ENCODE measurements at places on chromosomes 2 and 18. TPM values are rescaled to one million over a fixed set of nuclear protein-coding genes. Genes with fewer than 3 reads are reported as not detected.
A peak's percentile ranks its signal among the peaks of the same experiment; 100 is the strongest.

Gene GDF7
- total RNA-seq = 0.19 TPM

GRCh38 chr2:63059793-63060471 is 9.3 kb downstream of the OTX1 start:
- peak; percentile 49 for DNase-seq

GRCh38 chr2:15613736-15614429 is 22.2 kb downstream of the DDX1 start:
- DNase-seq = no peak

GRCh38 chr18:65706646-65707045 is 44.2 kb upstream of the CDH7 start:
- peak; percentile 23 for DNase-seq

DNA sequence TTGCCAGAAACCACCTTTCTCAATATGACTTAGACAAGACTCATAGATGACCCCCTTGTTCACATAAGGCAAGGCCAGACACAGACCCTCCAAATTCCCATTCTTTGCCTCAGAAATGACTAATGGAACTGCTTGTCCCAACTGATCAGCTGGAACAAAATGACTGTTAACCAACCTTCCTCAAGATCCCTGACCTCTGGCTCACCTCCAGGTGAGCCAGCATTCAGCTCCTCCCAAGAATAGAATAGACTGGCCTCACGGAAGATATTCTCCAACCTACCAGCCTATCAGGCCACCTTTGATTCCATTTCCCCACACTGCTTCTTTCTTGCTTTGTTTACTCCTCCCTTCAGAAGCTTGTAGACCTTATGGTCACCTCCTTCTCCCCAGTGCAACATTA is 195.7 kb upstream of the VWC2L start:
- DNase-seq = no peak

Gene SNTG2
- total RNA-seq = 56.0 TPM

DNA sequence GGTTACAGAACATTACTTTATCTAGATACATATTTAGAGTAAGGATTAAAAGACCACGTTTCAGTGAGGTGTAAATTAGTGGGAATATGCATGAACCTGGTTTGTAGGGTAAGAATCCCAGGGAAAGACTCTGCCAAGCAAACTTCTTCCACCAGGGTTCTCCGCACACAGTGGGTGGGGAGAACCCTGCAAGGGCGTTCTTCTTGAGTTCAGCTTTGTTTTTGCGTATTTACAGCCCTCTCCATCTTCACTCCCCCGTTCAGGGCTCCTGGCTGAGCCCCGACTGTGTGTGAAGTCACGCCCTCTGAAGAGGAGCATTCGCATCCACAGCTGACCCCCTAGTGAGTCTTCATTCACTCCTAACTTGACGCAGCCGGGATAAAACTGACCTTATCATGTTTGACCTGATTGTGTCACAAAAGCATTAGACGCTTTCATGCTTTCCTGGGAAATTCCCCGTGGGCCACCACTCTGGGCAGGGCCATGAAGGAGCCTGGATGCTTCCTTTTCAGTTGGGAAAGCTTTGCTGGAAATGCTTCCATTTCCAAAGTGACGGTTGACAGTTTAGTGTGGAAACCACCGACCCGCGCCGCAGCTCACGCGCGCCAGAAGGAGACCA is 1.0 kb downstream of the ALKAL2 start:
- peak; percentile 65 for DNase-seq

- DNase-seq = no peak
Measured at GRCh38 chr2:151269798-151270568, 8.3 kb upstream of the RBM43 start.

DNA sequence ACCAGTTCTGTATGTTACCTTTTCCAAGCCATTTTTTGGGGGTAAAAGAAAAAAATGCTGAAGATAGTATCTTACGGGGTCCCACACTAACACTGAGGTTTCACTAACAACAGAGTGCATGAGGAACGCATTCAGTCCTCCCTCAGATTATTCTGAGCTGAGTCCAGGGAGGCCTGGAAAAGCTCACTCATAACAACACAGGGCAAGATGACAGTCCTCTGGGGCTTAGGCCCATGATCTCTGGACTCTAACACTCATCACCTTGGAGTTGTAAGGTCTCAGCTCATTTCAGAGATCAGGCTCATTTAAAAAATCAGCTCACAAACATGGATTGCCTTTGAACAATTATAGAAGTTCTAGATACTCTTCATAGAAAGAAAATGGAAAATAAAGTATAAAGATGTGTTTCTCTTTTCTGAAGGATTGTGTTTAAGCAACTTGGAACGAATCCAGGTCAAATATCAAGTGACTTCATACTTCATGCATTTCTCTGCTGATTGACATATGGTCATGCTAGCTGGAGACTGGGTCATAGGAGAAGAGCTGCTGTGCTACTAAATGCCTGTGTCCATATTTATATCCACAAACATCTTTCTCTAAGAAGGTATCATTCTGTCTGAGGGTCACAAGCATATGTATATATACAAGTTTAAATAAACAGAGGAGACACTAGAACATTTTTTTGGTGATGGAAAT is 265.8 kb downstream of the ALK start:
- DNase-seq = no peak

Gene IL36RN
- total RNA-seq = not detected

Gene RNF125
- total RNA-seq = 29.2 TPM

DNA sequence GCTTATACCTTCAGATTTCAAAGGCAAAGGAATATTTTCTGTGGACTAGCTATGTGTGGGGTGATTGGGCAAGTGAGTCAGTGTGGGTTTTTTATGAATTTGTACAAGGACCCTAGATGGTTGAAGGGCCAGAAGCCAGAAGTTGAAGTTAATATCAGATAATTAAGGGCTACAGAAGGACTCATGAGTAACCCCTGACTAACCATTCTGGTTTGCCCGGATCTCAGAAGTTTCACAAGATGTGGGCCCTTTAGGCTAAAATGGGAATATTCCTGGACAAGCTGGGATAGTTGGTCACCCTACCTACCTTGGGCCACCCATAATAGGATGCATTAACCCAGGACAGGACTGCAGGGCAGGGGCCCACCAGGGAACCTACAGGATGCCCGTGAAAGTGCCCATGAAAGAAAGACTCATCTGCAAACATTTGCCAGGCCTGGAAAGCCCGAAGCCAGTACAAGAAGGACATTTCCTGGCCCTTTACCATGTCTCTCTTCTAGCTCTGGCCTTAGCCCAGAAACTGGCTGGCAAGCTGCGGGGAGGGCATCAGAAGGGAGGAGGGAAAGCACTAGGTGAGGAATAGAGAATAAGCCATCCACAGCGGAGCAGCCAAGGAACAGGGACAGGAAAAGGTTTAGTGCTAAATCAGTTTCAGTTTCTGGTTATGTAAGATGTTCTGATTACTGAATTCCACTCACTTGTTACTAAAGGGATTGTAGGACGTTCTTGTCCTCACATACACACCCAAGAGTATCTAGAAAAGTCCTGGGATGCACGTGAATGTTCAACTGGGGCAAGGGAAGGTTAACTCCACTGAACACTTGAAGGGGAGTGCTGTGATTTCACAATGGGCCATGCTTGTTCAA is 33.6 kb downstream of the GCG start:
- DNase-seq = no peak

Gene SLC19A3
- total RNA-seq = 9.1 TPM

DNA sequence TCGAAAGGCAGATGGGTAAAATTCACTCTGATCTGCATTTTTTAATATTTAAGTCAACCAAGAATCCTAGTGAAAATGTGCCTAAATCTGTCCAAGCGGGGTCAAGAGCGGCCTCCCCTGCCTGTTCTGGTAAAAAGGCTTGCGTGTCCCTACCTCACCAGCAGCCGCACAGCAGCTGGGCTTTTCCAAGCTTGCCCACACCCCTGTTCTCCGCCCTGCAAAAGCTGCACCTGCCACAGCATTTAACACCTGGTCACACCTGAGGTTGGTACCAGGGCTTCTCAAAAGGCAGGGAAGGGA is 25.8 kb upstream of the TMEM182 start:
- DNase-seq = no peak

Gene PTPRN
- 18.8 TPM for total RNA-seq

DNA sequence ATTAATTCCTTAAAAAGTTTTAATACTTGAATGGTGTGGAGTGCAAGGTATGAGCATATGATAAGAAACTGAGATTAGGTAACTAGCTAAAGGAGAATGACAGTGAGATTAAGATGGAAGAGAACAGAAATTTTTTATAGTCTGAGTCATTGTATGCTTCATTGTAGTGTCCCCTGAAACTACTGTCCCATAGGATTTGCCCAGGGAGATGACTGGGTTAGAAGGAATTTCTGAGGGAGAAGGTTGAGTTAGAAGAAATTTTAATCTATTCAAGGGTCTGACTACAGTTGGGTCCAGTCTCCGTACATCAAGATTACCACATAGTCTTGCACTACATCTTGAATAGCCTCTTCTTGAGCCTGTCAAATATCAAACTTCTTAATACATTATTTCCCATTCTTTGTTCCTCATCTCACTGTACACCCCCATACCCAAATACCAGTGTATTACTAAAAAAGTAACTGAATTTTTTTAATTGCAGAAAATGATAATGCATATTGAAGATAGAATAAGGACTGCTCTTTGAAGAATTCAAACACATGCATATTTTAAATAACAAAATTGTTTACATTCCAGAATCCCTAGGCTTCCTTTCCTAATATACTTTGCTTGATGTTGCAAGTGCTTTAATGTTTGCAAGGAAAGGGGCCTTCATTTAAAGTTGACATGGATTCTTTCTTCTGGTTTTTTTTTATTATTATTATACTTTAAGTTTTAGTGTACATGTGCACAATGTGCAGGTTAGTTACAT is 314.3 kb upstream of the COL3A1 start:
- DNase-seq = no peak

- no peak for DNase-seq
Measured at GRCh38 chr2:192035731-192036442, 158.8 kb downstream of the TMEFF2 start.

GRCh38 chr2:60529136-60529784 is 24.2 kb downstream of the BCL11A start:
- DNase-seq = no peak

GRCh38 chr18:46754661-46755292 is 2.1 kb downstream of the ST8SIA5 start:
- peak; percentile 62 for DNase-seq

Gene TNFRSF11A
- 7.3 TPM for total RNA-seq

GRCh38 chr18:40980171-40980570 is 974.9 kb upstream of the PIK3C3 start:
- no peak for DNase-seq

DNA sequence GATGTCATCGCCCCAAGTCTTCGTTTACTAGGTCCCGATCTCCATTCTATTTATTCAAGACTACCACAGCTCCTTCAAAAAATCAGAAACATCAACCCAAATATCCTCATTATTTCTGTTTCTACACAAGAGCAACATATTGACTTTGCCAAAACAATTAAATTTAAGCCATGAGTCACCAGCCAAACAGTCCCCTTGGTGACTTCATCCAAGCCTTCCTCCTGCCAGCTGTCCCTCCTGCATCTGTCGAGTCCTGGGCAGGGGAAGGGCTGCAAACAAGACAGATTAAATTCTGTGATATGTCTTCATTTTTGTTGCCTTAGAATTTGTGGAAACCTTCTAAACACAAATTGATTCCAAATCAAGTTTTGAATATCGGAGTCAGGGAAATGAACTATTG is 110.3 kb downstream of the SP3 start:
- DNase-seq = no peak

All from GM23338 (cell line).